ACHN (cell line): ENCODE measurements at places on chromosomes 3 and 15.

DNA sequence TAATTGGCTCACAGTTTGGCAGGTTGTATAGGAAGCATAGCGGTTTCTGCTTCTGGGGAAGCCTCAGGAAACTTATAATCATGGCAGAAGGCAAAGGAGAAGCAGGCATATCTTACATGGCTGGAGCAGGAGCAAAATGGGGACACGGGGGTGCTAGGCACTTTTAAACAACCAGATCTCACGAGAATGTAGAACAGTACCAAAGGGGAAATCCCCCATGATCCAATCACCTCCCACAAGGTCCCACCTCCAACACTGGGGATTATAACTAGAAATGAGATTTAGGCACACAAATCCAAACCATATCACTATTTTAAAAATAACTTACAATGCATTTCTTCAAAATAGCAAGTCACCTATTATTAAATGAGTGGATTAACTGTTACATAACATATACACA, 47.1 kb upstream of the ANKRD28 start:
- DNase-seq, result no peak

DNA sequence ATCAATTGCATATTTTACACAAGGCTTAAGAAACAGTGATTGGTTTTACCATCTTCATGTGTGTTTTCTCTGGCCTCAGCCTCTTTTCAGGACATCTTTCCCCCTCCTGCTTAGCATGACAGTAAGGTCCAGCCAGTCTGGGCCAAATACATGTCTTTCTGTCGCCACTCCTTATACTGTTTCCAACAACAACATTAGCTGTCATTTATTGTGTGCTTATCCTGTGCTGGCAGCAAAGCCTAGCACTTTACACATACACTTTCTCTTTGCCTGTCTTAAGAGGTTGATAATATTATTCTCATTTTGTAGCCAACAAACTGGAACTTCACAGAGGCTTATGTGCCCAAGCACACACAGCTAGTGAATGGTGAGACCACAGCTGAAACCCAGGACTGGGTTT, 37.8 kb downstream of the B3GALNT1 start:
- DNase-seq, result no peak

DNA sequence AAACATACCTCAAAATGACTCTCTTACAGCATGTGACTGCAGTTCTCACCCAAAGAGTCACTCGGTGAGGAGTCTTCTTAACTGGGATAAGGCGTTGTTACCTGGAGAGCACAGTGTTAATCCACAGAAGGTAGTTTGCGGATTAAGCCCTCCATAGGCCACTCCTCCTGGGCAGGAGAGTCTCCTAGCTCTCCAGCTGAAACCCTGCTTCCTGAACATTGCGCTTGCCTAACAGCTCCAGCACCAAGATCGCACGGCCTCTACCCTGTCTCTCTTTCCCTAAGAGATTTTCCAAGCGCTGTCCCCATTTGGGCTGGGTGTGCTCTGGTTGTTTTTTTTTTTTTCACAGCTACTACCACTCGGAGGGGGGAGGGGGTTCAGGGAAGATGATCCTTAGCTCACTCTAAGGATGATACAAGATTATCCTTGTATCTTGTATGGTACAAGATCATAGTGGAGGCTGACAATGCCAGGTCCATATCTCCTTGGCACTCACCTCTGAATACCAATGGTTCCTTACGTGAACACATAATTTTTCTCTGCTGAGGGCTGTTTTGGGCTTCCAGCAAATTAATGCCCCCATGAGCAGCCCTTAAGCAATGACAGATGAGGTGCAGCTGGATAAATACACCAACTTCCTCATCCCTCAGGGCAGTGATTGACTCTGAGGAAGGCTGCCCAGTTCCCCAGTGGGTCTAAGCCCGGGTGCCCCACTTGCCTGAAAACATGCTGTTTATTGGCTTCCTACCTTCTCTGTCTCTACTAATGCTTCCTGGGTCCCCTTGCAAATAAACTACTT, 185.2 kb upstream of the TSC22D2 start:
- no peak for DNase-seq

DNA sequence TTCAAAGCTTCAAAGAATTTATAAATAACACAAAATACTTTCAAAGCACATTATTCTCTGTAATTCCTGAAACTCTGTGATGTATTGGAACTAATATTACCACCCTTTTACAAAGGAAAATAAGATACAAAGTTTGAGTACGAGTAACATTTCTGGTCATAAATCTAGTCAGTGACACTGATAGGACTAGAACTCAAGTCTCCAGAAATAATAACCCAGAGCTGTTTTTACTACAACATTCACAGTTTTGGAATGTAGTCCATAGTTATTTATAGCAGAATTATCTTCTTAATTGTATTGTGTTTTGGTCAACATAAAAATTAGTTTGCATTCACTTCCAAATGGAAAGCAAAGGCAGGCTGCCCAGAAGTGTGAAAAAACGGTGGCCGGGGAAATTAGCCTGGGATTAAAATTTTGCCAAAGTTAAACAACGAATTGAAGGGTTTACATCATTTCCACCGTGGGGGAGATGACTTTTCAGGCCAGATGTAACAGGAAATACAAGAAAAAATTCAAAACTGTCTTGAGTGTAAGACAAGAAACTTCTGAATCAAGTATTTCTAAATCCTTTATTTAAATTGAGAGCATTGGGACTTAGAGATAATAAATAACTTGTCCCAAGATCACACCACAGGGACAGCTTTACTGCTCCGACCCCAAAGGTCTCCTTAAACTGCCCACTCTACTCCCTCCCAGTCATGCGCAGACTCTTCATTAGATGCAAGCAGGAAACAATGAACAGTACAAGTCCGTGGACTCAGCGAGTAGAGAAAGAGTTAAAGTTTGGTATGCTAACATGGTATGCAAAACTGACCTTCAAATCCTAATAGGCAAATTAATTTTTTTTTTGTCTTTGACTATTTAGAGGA, 74.3 kb upstream of the VGLL4 start:
- DNase-seq, result peak; percentile 53

DNA sequence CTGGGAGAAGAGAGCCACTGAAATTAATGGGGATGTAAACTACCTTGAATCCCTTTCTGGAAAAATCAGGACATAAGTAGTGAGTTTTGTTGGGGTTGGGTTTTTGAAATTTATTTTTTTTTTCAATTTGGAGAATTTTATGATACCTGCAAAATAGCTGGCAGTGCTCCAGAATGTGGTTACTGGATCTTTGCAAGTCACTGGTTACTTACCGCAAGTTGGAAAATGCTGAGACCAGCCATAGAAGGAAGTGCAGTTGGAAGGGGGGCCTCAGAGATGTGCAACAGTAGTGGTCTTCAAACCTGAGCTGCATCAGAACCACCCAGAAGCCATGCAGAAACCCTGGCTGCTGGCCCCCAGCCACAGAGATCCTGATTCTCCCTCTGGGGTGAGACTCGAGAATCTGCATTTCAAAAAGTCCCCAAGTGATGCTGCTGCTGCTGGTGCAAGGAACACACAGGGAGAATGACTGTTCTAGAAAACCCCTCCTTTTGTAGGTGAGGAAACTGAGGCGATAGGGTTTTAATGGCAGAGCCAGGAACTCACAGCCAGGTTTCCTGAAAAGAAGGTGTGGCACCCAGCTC, 39.7 kb downstream of the SEMA5B start:
- DNase-seq, result no peak

DNA sequence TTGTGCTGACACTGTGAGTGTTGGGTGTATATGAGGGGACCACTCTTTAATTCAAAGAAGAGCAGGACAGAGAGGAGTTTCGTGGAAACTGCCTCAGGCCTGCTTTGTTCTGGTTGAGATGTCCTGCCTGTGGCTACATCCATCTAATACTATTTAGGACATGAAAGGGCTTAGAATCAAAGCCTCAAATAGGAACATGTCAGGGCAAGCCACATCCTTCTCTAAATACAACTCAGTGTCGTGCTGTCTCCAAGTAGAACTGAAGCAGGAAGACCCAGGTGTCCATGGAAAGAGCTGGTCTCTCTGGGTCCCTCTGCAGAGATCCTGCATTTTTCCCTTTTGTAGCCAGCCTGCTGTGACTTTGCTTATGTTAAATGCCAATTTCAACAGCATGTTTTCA, 156.2 kb upstream of the UMPS start:
- no peak for DNase-seq

GRCh38 chr3:58106640-58107039, 98.4 kb downstream of the FLNB start:
- DNase-seq, result no peak

DNA sequence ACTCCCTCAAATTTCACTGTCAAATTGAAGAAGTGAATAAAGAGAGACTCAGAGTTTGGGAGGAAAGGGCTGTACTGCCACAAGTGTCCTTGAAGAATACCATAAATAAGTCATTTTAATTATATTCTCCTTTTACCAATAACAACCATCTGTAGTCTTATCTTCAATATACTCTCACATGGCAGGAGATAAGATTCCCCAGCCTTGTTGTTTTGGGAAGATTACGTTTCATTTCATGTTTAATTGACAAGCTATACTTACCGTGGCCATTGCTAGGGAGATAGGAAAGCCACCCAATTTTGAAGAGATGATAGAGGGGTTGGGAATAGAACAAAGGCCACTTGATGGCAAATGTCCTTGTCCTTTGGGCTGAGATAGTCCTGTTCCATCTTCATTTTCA, 2.3 kb downstream of the MINDY4B start:
- DNase-seq, result no peak
